GM13977 (cell line): ENCODE measurements at places on chromosomes 4 and X.

- no peak for DNase-seq
Observed at GRCh38 chrX:129663171-129663570, 8.4 kb upstream of the APLN start.

GRCh38 chr4:173584506-173584905 lies 54.5 kb upstream of the HAND2 start:
- no peak for DNase-seq

DNA sequence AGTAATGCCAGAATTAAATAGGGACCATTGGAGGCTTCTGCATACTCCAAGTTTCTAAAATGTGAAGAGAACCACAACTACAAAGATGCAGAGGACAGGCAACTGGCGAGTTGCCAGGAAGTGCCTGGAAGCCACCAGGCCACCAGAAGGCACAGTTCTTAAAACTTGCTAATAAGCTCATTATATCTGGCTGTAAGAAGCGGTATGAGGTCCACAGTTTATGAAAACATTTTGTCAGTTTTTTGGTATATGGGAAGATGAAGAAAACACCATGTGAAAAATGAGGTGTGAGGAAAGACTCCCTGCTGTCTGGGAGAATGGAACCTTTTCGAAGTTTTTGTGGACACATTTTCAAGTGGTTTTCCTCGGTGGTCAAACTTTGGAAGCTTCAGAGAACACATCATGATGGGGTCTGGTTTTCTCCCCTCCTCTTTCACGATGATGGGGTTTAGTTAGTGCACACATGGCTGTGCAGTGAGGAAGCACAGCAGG lies 202.7 kb downstream of the NR3C2 start:
- no peak for DNase-seq

DNA sequence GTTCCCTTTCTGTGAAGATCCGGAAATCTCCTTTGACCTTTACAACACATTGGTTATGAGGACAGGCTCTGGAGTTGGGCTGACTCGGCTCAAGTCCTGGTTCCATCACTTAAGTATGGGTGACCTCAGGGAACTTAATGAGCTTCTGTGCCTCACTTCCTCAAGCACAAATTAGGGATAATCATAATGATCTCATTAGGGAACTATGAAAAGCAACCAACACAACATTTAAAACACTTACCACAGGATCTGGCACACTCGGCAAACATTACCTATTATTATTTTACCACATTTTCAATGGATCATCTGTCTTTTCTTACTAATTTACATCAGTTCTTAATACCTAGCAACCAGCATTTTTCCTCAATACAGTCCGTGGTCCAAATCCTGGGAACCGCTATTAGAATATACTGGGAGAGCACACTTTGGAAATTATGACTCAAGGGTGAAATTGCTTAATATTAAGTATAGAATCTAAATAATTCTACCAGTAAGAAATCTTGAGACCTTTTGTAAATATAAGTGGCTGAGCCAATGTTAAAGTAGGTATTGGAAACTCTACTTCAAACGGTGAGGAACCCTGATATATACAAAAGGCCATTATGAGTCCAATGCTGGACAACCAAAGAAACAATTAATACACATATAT lies 19.6 kb downstream of the ADGRA3 start:
- no peak for DNase-seq

- no peak for DNase-seq
Observed at GRCh38 chr4:109967798-109968520, 55.3 kb downstream of the EGF start.

DNA sequence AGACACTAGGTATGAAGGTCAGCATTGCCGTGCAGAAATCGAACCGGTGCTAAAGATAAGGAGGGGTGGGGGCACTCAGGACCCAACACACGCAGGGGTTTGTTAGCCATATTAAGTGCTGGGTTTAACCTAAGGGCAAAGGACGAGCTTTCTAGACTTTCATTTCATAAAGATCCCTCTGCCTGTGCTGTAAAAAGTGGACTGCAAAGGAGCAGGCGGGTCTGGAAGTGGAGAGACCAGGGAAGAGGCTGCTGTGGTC lies 1.3 kb downstream of the CASP3 start:
- no peak for DNase-seq

GRCh38 chr4:181566490-181566889 lies 676.7 kb upstream of the TENM3 start:
- no peak for DNase-seq

- no peak for DNase-seq
Observed at GRCh38 chrX:12824944-12825343, 33.7 kb downstream of the PRPS2 start.

DNA sequence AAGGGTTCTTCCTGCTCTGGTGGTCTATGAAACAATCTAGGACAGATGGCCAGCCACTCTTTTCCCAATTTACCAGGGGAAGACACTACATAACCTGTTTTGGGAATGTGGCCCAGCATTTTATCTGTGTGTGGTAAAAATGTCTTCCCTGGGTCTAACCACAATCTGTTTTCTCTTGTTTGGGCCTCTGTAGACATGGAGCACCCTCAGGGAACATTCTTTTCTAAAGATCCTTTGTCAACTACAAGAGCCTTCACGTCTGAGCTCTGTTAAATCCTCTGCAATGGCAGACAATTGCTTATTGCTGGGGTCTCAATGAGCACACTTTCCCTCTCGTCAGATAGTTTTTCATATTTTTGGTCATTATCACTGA lies 35.5 kb downstream of the PLAC1 start:
- no peak for DNase-seq

GRCh38 chr4:71487344-71487920 lies 148.6 kb downstream of the SLC4A4 start:
- DNase-seq: no peak

GRCh38 chr4:80210549-80210948 lies 13.2 kb downstream of the PRDM8 start:
- DNase-seq: no peak

GRCh38 chr4:68476191-68476590 lies 28.9 kb downstream of the TMPRSS11E start:
- no peak for DNase-seq

- no peak for DNase-seq
Observed at GRCh38 chr4:10299601-10300000, 157.6 kb downstream of the ZNF518B start.

GRCh38 chr4:161496-162284 lies 37.4 kb downstream of the ZNF718 start:
- no peak for DNase-seq

DNA sequence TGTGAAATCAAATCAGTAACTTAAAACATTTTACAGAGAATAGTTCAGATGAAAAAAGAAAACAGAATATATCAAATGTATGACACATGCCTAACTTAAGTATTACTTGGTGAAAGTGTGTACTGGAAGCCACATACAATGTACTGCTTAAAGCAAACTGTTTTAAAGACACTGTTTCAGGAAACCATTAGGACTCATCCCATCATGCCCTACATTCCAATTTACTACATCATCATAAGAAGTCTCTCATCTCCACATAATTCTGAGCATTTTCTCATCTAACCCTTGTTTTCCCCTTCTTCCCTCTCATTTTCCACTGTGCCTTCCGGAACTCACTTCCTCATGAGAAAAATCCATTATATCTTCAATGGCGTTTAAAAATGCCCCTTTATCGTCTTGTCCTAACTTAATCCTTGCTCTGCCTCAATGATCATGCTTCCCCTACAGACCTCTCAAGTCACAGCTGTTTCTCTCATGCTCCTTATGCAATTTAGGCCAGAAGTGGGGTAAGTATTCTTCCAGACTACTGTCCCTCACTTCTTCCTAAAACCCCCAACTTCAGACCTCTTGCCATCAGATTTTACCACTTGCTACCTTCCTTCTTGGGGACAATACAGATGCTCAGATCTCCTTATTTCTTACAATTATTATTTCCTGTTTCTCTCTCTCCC lies 26.8 kb upstream of the FGF5 start:
- no peak for DNase-seq

DNA sequence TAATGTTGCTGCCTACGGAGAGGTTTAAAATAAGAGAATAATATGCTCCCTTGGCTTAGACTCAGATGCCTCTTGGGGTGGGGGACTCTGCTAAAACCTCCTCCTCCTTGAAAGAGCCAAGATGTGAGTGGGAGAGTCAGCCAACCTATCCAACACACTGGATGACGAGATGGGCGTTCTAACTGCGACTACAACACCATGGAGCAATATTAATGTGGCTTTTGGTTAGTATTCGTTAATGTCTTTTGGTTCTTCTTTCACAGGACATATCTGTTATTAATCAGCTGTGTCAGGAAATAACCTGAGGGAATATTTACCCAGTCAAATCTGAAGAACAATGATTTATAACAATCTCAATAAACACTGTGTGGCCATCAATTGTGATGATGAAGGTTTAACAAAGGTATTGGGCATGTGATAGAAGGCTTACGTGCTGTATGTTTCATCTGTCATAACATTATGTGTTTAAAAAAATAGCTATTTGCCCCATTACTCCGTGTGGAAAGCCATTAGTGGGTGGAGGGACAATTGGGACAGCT lies 143.5 kb upstream of the FTHL17 start:
- DNase-seq: no peak

DNA sequence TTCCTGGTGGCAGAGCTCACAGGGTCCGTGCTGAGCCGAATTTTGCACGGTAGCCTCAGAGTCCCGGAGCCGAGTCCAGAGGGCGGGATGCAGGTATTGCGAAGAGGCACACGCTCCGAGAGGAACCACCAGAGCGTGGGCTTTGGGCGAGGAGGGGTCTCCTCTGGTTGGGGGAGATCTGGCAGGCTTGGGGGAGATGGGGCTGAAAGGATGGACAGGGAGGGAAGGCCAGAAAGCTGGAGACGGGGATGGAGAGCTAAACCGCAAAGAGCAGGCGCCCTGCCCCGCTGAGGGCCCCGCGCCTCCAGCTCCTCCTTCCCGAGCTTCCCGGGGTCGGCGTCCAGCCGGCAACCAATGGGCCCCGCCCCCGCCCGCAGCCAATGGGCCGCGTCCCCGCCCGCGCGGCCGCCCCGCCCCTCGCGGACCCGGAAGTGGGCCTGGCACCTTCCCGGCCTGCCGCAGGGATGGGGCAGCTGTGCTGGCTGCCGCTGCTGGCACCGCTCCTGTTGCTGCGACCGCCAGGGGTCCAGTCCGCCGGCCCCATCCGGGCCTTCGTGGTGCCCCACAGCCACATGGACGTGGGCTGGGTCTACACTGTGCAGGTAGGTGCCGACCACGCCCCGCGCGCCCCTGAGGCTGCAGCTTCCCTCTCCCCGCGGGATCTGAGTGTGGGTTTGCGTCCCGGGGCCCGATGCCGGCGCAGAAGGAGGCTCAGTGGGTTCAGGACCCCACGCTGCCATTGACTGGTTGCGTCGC lies at the start of gene MAN2B2:
Gene MAN2B2, plus strand, starts transcription at position 443 of the 756 bp plus-strand sequence. Its CDS starts 22 bp downstream, at position 465.
- DNase-seq: peak; percentile 98

- DNase-seq: no peak
Observed at GRCh38 chr4:87079967-87080366, 140.5 kb downstream of the KLHL8 start.

DNA sequence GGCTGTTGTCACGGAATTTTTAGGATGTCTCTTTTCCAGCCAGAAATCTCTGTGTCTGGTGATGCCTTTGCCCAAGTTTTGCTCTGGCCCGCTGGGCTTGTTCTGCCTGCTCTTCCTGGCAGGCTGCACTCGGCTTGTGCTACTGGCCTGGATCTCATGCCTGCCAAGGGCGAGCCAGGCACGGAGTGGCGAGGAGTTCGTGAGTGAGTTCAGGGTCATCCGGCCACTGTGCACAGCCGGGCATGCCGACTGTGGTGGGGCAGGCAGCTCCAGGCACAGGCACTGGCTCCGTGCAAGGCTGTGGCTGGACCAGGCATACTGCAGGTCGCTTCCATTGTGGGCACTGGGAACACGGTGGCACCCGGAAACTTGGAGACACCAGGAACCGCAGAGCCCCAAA lies 129.1 kb downstream of the ARHGAP10 start:
- DNase-seq: no peak
